Left ventricle myocardium superior (tissue), 1 donor: ENCODE measurements at places on chromosomes 1 and 21.

DNA sequence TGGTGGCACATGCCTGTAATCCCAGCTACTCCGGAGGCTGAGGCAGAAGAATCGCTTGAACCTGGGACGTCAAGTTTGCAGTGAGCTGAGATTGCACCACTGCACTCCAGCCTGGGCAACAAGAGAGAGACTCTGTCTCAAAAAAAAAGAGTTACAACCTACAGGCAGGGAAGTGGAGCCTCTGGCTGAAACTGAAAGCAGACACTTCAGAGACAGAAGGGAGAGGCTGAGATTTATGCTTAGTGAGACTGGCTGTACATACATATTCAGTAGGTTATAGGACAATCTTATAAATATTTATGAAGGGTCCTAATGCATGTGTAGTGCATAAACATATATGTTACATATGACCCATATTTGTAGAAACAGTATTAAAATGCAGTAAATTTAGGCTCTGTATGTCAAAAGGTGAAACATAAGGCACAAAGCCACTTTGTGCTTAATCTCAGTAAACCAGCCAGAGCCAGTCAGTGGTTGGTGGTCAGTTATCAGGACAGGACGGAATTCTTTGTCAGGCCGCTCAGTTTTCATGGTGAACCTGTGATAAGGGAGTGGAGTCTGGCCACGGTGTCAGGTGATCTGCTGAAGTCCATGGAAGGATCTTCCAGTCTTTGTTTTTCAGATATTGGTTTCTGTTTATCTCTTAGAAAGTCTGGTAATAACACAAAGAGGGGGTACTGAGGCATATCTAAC, 13.7 kb downstream of the RHEX start:
- no peak for DNase-seq

DNA sequence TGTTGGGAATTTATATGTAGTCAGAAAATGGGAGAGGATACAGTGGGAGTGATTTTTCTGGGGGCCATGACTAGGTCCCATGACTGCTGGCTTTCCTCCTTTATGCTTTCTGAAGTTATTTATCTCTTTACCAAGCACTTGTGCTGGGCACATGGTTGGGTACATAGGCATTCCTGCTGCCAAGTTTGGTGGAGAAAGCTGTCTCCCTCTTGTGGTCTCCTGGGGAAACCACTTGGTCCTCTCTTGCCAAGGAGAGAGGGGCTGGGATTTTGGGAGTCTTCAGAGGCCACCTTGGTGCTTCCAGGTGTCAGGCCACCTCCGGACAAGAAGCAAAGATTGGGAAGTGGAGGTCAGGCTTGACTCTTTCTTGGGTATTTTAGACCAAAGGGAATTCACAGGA, 120.2 kb upstream of the KCNE2 start:
- no peak for DNase-seq

DNA sequence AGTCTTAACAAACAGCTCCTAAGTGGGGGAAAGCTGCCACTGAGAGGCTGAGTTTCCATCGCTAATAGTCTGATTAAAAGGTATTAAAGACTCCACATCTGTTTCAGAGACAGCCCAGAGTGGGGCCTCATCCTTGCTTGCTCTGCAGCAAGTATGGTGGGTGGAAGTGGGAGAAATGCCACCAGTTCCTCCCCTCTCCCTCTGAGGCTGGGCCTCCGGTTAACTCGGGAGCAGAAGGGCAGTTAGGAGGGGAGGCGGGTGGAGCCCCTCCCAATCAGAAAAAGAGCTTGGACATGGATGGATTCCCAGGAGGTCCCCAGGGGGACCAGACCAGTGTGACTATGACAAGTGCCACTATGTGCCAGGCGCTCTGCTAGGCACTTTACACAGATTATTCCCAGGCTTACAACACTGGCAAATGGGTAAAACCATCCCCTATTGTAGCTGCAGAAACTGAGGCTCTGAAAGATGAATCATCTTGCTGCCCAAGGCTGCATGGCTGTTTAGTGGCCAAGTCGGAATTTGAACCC, 11.4 kb upstream of the ASCL5 start:
- DNase-seq: no peak

DNA sequence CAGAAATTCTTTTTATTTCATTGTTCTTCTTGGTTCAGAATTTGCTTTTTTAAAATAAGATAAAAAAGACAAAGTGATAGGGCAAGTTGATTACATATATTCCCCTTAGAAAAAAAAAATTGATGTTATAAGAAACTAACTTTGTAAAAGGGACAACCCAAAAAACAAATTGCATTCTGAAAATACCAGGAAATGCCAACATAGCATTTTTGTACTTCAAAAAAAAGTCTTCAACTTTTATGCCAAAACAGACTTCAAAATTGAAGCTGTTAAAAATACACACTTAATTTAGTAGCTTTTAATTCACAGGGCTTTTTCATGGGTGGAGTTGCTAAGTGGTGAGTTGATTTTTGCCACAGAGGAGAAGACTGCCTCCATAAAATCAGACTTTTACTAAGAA, 70.9 kb downstream of the ODF2L start:
- DNase-seq: no peak

GRCh38 chr1:161962091-161962887, 61.4 kb downstream of the OLFML2B start:
- no peak for DNase-seq

DNA sequence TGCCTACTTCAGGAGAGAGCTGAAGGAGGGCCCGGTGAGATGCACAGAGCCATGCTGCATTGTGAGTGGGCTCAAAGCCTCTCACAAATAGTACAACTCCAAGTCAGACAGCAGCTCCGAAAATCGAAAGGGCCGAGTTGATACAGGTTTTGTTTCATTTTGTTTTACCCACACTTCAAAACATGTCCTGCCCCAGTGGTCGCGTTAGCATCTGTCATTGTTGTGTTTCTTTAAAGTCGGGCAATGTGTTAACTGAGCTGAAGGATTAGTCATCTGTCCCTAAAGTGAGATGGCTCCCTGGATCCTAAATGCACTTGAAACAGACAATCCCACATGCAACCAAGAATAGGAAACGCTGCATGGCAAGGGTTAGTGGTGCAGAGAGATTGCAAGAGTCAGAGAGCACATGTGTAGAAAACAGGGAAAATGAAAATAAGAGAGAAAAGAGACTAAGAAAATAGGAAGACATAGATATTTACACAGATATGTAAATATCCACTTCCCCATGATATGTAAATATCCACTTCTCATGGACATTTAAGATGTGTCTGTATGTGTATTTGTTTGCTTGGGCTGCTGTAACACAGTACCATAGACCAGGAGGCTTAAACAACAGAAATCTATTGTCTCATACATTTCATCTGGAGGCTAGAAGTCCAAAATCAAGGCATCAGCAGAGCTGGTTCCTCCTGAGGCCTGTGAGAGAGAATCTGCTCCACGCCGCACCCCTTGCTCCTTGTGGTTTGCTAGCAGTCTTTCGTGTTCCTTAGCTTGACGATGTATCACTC, 131.4 kb upstream of the RAB4A start:
- no peak for DNase-seq

GRCh38 chr1:210262167-210262896, 29.7 kb downstream of the SERTAD4 start:
- peak; percentile 59 for DNase-seq

DNA sequence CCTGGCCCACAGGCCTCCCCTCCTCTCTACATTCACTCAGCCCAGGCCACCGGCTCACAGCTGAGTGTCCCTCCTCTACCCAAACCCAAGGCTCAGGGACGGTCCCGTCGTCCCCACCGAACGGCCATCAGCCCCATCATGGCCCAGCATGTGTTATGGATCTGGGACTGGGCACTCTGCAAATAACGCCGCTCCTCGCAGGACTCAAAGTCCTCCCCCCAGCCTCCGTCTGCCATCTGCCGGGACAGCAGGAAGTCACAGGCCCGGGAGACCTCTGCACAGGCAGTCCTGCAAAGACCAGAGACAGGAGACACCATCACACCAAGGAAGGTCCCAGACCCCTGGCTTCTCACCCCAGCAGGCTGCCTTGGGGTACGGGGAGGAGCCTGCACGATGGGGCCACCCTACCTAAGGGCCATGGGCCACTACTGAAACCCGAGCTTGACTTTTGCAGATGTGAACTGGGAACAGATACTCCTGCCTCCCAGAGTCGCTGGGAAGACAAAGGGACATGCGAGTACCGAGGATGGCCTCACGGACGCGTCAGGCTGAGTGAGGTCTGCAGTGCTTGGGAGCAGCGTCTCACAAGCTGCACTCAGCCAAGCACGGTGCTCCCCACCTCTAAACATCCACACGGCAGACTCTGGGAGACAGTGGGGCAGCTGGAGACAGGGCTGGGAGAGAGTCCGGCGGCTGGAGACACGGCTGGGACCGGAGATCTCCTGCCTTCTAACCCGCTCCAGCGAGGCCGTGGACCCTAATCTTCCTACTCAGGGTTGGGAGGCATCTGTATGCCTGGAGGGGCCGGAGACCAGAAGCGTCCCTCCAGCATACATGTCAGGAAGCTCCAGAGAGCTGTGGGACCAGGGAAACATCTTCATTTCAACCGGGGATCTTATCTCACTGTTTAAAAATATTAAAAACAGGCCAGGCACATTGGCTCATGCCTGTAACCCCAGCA, 10.4 kb upstream of the SPATC1L start:
- DNase-seq: no peak

DNA sequence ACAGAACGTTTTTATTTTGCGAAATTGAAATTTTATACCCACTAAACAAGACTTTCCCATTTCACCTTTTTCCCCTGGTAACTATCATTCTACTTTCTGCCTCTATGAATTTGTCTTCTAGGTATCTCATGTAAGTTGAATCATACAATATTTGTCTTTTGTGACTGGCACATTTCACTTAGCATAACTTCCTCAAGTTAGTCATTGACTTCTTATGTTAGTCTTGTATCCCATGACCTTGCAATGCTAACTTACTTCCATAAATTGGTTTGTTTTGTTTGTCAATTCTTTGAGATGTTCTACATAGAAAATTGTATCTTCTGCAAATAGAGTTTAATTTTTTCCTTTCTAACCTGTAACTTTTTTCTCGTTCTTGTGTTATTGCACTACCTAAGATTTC, 26.9 kb downstream of the SH3BP5L start:
- DNase-seq: no peak

GRCh38 chr21:41779659-41780058, 12.8 kb upstream of the RIPK4 start:
- DNase-seq: no peak

GRCh38 chr1:34618381-34618780, 136.5 kb upstream of the GJB5 start:
- DNase-seq: no peak

DNA sequence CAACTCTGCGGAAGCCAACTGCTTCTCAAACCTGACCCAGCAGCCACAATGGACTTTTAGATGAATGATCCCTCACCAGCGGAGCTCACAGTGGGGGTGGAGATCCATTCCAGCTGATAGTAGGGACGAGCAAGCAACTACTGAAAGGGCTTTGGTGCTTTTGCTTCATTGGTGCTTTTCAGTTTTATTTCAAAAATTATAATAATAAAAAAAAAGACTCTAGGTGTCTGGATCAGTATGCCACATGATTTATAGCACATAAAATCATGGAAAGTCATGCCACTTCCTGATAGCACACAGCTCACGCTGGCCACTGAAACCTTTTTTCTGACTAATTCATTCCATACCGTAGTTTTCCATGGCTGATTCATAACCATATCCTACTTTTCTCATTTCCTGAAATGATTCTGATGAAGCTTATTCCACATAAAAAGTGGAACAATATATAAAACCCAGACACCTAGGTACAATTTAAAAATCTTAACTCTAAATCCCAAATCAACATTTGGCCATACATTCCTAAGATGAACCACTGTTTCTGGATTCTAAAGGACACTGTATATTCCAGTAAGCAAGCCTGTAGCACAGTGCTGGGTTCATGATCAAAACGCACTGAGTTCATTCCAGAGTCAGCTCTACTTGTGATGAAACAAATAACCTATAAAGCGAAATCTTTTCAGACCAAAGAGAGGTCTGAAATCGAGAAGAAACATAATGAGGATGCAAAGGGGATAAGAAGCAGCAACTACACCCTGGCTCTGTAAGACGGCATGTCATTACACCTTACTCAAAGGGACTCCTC, 41.3 kb upstream of the KCNE1 start:
- DNase-seq: no peak

- DNase-seq: no peak
Measured at GRCh38 chr1:6489383-6489765, 2.1 kb downstream of the PLEKHG5 start.

- DNase-seq: no peak
Measured at GRCh38 chr1:54453022-54453421, 46.8 kb upstream of the SSBP3 start.

GRCh38 chr1:207503950-207504349, 8.0 kb downstream of the CR1 start:
- DNase-seq: no peak

DNA sequence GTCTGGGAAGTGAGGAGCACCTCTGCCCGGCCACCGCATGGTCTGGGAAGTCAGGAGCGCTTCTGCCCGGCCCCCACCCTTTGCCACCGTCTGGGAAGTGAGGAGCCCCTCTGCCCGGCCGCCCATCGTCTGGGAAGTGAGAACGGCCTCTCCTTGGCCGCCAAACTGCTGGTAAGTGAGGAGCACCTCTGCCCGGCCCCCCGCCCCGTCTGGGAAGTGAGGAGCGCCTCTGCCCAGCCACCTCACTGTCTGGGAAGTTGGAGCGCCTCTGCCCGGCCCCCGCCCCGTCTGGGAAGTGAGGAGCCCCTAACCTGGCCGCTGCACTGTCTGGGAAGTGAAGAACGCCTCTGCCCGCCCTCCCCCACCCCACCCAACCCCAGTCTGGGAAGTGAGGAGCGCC, 22.6 kb downstream of the KCNH1 start:
- no peak for DNase-seq

GRCh38 chr1:156740741-156741480, at the start of gene MRPL24:
Gene MRPL24 (minus strand): TSS chr1:156741088. CDS start chr1:156738704, 2,384 bp downstream.
- DNase-seq: peak; percentile 97

DNA sequence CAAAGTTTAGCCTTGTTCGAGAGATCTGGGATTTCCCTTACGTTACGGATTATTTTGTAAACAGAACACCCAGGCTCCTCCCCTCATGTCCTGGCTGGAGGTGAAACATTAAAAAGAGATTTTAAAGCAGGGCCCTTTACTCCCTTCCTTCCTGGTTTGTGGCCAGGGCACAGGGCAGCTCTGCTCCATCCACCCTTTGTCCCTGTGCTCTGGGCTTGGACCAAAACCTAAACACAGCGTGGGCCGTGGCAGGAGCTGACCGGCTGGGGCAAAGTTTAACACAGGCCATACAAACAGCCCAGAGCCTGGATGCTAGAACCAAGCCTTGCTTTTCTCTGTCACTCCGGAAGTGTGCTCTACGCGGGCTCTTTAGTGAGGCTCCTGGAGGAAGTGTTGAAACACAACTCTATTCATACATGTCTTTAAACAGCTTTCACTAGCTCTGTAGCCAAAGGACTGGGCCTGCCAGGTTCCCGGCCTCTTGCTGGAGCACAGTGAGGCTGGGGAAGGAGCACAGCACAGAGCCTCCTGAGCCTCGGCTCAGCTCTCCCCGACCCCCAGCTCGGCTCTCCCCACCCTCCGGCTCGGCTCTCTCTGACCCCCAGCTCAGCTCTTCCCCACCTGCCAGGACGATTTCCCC, 84.7 kb downstream of the PDE9A start:
- peak; percentile 54 for DNase-seq

GRCh38 chr1:24069817-24070216, 42.1 kb downstream of the MYOM3 start:
- no peak for DNase-seq

- no peak for DNase-seq
Measured at GRCh38 chr1:18646091-18646785, 15.6 kb downstream of the PAX7 start.
